Activated CD4-positive, CD25-positive, alpha-beta regulatory T cell treated with anti-CD3 and anti-CD28 coated beads, Interleukin-2, amount 50 U/mL, for 24 hours (primary cell): ENCODE measurements at places on chromosomes 2 and 18.
A peak's percentile ranks its signal among the peaks of the same experiment; 100 is the strongest.

- no peak for ATAC-seq
Measured at GRCh38 chr2:223989856-223990232, 32.6 kb downstream of the MRPL44 start.

DNA sequence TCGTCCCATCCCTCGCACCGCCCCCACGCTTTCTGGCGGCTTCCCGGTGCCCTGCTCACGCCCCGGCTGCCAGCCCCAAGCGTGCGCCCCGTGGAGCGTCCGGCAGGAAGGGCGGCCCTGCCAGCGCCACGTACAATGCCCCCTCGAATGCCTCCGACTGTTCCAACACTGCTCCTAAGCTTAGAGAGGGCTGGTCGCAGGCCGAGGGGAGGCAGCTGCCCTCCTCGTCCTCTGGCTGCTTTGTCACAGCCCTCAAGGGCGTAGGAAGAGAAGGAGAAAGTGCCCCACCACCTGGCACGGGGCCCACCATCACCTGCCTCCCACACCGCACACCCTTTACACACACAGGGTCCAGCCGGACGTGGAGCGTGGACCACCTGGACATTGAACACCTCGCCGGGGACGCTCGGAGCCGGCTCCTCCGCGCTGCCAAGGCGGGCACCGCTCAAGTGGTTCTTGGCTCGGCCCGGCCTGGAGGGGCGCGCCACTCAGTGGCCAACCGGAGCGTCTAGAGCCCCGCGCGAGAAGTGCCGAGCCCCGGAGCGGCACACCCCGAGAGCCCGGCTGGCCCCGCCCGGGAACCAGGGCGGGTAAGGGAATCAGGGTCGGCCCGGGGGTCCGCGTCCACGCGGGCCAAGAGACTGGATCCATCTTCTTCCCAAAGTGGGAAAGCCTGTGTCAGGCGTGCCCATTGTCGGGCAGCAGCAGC is 830 bp downstream of the DNER start:
- peak; percentile 33 for ATAC-seq

DNA sequence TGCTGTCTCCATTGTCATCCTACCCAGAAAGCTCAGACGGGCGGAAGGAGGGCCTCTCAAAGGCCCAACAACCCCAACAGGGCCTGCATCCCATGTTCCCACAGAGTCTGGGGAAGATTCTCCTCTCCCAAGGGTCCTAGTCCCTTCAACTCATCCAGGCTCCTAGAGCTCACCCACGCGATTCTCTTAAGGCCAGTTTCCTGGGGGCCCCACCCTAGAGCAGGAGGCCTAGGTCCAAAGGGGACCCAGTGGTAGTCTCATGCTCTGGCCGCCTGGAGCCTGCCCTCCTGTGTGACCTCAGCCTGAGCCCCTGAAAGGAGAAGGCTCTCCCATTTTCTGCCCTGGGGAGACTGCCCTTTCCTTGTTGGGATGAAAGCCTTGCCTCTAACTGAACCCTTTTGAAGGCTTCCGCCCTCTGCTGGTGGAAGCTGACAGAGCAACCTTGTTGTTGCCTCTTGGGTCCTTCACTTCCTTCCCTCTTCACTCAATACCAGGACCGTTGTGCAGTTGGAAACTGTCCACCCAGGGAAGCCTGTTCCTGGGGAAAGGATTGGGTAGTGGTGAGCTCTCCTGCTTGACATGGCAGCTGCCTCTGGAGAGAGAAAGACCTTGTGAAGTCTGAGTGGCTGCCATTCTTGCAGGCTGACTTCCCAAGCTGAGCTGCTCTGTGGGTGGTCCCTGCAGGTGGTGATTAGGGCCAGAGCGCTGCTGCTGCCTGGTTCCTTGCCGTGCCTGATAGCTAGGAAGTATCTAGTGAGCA is 86.0 kb upstream of the ALPP start:
- no peak for ATAC-seq

DNA sequence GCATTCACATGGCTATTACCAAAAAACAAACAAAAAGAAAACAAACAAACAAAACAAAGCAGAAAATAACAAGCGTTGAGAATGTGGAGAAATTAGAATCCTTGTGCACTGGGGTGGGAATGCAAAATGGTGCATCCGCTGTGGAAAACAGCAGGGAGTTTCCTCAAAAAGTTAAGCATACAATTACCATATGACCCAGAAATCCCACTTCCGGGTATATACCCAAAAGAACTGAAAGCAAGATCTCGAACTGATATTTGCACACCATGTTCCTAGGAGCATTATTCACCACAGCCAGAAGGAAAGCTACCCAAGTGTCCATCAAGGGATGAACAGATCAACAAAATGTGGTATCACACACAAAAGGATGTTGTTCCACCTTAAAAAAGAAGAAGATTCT is 17.9 kb upstream of the TEX51 start:
- no peak for ATAC-seq

GRCh38 chr2:118614841-118615271 is 232.6 kb downstream of the EN1 start:
- ATAC-seq: no peak

- no peak for ATAC-seq
Measured at GRCh38 chr2:102801098-102801718, 39.4 kb downstream of the TMEM182 start.

DNA sequence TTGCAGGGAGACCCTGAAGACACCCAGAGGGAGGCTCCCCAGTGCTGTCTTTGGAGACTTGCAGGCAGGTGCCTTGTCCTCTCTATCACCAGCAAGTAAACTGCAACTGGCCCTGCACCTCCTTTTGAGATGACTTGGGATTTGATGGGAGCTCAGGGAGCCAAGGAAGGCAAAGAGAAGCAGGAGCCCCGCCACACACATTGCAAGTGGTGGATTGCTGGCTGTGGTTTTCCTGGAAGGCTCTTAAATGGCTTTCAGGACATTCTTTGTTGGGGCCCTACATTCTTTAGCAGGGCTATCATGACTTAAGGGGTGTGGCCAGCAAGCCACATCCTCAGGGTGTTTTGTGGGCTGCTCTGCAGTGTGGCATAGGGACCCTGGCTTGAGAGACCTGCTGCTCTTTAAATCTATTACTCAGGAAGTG is 39.9 kb upstream of the CDC42EP3 start:
- no peak for ATAC-seq

GRCh38 chr2:217061916-217062505 is 202.1 kb upstream of the TNP1 start:
- ATAC-seq: no peak

GRCh38 chr18:74310411-74310810 is 5.2 kb upstream of the C18orf63 start:
- ATAC-seq: no peak

GRCh38 chr2:23497063-23497462 is 112.1 kb downstream of the KLHL29 start:
- peak; percentile 7 for ATAC-seq

DNA sequence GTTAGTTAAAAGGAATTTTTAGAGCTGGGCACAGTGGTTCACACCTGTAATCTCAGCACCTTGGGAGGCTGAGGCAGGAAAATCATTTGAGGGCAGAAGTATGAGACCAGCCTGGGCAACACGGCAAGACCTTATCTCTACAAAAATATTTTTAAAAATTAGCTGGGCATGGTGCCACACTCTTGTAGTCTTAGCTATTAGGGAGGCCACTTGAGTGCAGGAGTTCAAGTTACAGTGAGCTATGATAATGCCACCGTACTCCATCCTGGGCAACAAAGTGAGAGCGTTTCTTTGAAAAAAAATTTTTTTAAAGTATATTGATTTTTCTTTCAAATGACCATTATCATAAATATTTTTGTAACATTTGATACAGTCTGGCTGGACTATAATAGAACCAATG is 93.6 kb upstream of the FAM117B start:
- ATAC-seq: no peak

- no peak for ATAC-seq
Measured at GRCh38 chr2:197940382-197940781, 136.0 kb downstream of the PLCL1 start.

DNA sequence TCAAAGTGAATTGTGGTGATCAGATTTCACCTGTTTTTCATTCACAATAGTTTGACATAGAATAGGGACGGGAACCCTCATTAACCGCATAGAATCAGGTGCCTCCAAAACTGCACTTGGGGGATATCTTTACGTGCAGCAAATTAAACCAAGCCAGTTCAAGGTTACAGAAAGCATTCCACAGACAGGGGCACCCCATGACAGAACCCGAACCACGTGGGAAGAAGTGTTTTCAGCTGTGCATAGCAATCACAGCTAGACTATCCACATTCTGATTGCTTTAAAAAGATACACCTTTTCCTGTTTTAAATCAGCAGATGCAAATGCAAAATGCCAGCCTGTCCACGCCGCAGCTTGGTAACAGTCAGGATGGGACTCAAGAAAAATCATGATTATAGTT is 205.8 kb downstream of the ANAPC1 start:
- ATAC-seq: no peak

GRCh38 chr2:239278941-239279365 is 121.9 kb downstream of the HDAC4 start:
- no peak for ATAC-seq
